ENCODE measurements at places on chromosomes 11 and 22. TPM values are rescaled to one million over a fixed set of nuclear protein-coding genes. Genes with fewer than 3 reads are reported as not detected.

Gene IL17REL
- 0.05 TPM for total RNA-seq

Gene CCDC89
- total RNA-seq, result not detected

Gene APOA5
- not detected for total RNA-seq

Gene IGSF22
- total RNA-seq, result not detected

Gene RFPL1
- total RNA-seq, result not detected

Gene BAIAP2L2
- total RNA-seq, result 7.8 TPM

Gene CD6
- 0.21 TPM for total RNA-seq

Gene LINC01488
- not detected for total RNA-seq

Gene TIMP3
- total RNA-seq, result 1.3 TPM

Gene ASCL2
- not detected for total RNA-seq

Gene SEZ6L
- total RNA-seq, result not detected

Gene RTCB
- 77.7 TPM for total RNA-seq

Gene POLR3H
- 26.5 TPM for total RNA-seq

Gene RASL10A
- total RNA-seq, result 0.38 TPM

Gene ESAM
- 10.4 TPM for total RNA-seq

Gene TRPC6
- 1.2 TPM for total RNA-seq

Gene GLB1L2
- total RNA-seq, result 2.0 TPM

Gene IFITM10
- 2.3 TPM for total RNA-seq

Gene BIRC3
- 52.7 TPM for total RNA-seq

Gene LBHD1
- total RNA-seq, result 5.1 TPM

Gene UBQLN3
- total RNA-seq, result not detected

Gene SCUBE1
- 0.09 TPM for total RNA-seq

Gene FBLN1
- total RNA-seq, result 57.5 TPM

Gene FAT3
- 0.67 TPM for total RNA-seq

Gene CDC42EP1
- total RNA-seq, result 31.0 TPM

Gene MS4A3
- total RNA-seq, result not detected

Gene LRRC4C
- not detected for total RNA-seq

Gene C1QTNF5
- not detected for total RNA-seq

Gene OR51B4
- total RNA-seq, result not detected

Gene SERPING1
- 0.62 TPM for total RNA-seq

Gene PRR33
- not detected for total RNA-seq

Gene C11orf42
- total RNA-seq, result not detected

Gene CAPN5
- 8.7 TPM for total RNA-seq

Gene OR5P2
- total RNA-seq, result not detected

Gene RCOR2
- total RNA-seq, result 0.99 TPM

Gene EMID1
- total RNA-seq, result 0.61 TPM

Gene PARVG
- total RNA-seq, result 0.09 TPM

Gene TMEM179B
- total RNA-seq, result 93.7 TPM

Gene GPHA2
- total RNA-seq, result not detected

Gene KMT5B
- 19.7 TPM for total RNA-seq

Gene KRTAP5-8
- total RNA-seq, result not detected

Gene RAG1
- total RNA-seq, result 0.25 TPM

Gene LDLRAD3
- total RNA-seq, result 33.0 TPM

Gene OR5B21
- not detected for total RNA-seq

Gene TKFC
- total RNA-seq, result 73.9 TPM

Gene PLEKHA7
- total RNA-seq, result 46.8 TPM

Gene MPPED1
- not detected for total RNA-seq

Gene CELF1
- total RNA-seq, result 55.3 TPM

Gene HEPN1
- total RNA-seq, result not detected

Gene MIAT
- 0.25 TPM for total RNA-seq

Gene C11orf87
- 0.05 TPM for total RNA-seq

Gene TMEM191B
- total RNA-seq, result 1.3 TPM

Gene MAP6
- total RNA-seq, result 1.1 TPM

Gene SGSM1
- 0.79 TPM for total RNA-seq

Gene NEFH
- total RNA-seq, result 0.16 TPM

Data from A549 treated with Hydrocortisone at 1 μM for 4 hours (cell line).